ENCODE measurements at places on chromosomes 5 and 9.

- no peak for DNase-seq
Observed at GRCh38 chr9:111294691-111295451, 35.2 kb downstream of the OR2K2 start.

GRCh38 chr9:34163434-34163833 is 15.4 kb upstream of the UBAP1 start:
- no peak for DNase-seq

DNA sequence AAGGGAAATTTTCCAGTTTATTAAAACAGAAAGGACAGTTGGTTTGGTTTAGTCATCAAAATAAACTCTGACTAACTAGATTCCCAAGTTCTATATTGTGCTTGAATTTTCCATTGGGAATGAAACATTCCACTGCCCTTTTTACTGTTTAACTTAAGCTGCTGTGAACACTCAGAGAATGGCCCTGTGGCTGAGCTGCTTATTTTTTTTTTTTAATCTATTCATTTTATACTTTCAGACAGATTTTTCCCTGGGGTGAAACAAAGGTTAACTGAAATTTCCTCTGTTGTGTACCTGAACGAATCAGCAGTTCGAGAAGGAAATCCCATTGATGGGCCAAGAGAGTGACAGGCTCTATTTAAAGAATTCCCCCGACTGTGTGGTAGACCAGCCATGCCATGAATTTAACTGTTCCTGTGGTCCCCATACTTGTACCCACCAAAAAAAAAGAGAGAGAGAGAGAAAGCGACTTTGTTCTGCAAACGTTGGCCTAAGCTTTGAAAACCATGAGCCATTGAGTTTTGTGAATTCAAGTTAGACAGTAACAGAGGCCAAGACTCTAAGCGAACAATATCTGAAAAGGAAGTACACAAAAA is 138.7 kb upstream of the GRHPR start:
- DNase-seq = no peak

- DNase-seq = no peak
Observed at GRCh38 chr5:180335614-180336233, 17.4 kb downstream of the GFPT2 start.

- DNase-seq = no peak
Observed at GRCh38 chr5:73354406-73354805, 94.2 kb downstream of the FOXD1 start.

DNA sequence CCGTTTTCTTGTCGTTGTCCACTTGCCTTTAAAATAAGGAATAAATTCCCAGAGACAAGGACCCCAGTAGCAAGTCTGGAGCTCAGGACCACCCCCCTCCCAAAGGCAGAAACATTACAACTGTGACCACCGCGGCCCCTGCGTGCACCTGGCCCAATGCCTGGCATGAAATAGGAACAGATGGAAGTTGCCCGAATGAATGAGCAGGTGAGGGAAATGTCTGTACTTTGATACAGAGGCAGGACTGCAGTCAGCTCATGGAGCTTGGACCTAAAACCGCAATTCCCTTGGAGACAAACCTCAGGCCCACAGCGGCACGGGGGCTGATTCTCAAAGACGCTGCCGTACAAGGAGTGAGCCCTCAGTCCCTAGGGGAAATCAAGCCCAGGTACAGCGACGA is 55.3 kb upstream of the SARDH start:
- no peak for DNase-seq

DNA sequence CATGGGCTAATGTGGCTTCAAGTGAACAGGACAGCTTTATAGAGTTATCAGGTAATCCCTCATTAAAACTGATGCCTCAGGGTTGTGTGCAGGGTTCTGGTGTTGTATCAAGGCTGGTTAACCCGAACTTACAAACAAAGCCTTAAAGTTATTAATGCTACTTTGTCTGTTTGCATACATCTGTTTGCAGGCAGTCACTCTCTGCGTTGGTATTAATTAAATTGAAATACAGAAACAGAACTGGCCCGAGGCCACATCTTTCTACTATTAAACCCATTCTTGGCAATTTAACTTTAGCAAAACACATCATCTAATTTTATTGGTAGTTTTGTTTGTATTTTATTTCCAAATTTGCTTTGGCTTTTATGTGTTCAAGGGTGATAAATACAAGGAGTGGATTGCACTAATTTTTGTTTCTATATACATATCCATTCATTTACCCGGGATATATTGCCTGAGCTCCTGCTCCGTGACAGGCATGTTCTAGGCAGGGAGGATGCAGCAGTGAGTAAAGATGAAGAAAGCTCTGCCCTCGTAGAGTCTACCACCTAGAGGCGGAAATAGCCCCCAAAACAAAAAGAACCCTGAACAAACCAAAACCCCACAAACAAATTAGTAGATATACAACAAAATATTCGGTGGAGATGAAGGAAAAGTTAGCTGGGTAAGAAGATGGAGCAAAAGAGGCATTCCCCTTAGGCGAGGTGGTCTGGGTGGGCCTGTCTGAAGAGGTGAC is 164.2 kb downstream of the MACROH2A1 start:
- DNase-seq = no peak

DNA sequence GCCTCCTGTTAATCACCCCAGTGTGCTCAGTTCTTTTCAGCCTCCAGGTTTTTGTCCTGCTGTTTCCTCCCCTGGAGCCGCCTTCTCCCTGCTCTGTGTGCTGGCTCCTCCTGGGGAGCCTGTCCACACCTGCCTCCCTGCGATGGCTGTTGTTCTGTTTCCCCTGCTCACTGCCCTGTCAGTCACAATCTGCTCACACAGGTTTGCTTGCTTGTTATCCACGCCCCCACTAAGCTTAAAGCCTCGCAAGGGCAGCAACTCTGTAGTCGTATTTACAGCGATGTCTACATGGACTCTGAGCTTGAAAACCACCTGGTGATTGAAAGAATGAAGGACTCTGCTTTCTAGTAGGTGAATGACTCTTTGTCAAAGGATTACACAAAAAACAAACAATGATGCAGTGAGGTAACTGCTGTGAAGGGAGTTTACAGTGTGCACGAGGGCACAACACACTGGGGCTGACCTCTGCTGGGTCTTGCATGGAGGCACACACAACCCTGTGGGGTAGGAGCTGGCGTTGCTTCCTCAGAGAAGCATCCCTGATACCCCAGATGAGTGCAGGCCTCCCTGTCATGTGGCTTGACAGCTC is 39.6 kb upstream of the TEX48 start:
- no peak for DNase-seq

DNA sequence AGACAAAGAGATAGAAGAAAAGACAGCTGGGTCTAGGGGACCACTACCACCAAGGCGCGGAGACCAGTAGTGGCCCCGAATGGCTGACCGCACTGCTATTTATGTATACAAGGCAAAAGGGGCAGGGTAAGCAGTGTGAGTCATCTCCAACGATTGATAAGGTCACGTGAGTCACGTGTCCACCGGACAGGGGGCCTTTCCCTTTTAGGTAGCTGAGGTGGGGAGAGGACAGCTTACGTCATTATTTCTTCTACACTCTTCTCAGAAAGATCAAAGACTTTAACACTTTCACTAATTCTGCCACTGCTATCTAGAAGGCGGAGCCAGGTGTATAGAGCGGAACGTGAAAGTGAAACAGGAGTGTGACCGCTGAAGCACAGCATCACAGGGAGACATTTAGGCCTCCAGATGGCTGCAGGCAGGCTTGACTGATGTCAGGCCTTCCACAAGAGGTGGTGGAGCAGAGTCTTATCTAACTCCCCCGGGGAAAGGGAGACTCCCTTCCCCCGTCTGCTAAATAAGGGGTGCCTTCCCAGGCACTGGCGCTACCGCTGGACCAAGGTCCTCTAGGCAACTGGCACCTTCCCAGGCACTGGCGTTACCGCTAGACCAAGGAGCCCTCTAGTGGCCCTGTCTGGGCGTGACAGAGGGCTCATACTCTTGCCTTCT is 6.1 kb upstream of the PRR16 start:
- peak; percentile 16 for DNase-seq

- no peak for DNase-seq
Observed at GRCh38 chr9:3756071-3756470, 230.3 kb upstream of the RFX3 start.

DNA sequence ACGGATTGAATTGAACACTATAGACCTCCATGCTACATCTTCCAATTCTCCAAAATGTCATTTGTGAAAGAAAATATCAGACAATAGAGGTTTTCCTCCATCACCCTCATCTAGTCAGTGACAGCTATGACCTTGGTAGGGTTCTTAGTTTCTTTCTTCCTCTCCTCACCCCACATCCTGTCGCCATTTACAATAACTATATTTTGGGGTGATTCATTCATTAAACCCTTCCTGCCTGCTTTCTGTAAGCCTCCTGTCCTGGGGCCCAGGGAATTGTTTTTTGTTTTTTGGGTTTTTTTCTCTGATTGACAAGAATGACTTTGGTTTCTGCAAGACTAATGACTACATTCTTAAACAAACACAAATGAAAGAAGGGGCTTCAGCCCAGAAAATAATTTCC is 82.6 kb downstream of the PRELID2 start:
- no peak for DNase-seq

DNA sequence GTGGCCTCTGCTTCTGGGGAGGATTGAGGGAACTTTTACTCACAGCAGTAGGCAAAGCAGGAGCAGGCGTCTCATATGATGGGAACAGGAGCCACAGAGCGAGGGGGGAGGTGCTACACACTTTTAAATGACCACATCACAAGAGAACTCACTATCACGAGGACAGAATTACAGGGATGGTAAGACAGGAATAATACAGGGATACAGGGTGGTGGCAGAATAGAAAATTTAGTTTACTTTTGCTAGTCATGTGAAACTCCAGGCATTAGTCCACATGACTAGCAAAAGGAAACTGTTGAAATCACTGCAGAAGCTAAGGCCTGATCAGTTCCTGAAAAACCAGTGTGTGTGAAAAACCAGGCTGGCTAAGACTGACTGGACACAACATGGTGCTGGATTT is 382.4 kb downstream of the NNT start:
- no peak for DNase-seq

- no peak for DNase-seq
Observed at GRCh38 chr5:146726020-146726419, 152.5 kb downstream of the PPP2R2B start.

GRCh38 chr9:68949271-68950000 is 64.5 kb downstream of the PRKACG start:
- no peak for DNase-seq

DNA sequence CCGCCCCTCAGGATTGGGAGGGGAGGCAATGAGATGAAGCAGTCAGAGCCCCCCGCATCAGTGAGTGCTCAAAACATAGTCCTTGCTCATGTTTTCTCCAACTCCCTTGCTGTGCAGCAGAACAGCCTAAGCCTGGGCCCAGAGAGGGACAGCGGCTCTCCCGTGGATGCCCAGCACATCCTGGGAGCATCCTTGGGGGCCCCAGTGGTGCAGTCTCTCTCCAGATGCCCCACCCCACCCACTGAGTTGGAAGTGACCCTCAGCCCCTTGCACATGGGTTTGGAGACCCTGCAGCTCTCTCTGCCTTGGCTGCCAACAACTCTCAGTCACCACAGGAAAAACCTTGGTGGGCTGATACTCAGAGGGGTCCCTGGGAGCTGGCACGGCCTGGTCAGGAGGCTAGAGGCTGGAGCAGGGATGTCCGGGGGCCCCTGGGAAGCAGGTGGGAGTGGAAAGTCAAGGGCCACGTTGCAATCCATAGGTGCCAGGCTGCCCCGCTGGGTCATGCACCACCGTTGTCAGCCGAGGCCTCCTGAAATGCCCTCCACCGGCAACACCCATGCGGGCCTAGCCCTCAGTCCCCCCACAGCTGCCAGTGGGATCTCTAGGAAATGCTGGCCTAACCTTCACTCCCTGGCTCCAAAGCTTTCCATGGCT is 242.5 kb downstream of the PBX3 start:
- DNase-seq = no peak

- no peak for DNase-seq
Observed at GRCh38 chr5:73067213-73067612, 53.2 kb upstream of the TMEM171 start.

DNA sequence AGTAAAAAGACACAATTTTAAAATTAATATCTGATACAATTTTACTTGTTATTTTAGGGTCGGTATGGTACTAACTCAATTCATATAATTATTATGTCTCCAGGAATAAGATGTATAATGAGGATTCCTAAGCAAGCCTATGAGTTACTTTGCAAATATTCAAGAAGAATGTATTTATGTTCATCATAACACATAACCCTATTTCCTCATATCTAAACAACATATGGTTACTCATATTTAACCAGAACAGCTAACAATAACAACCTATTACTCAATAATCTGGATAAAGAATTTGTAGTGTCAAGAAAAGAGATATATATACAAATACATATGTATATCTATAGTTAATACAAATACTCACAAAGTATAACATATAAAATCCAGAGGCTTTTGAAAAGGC is 285.9 kb downstream of the ARL15 start:
- DNase-seq = no peak

GRCh38 chr9:128940271-128940921 is 7.0 kb downstream of the DOLK start:
- DNase-seq = no peak

DNA sequence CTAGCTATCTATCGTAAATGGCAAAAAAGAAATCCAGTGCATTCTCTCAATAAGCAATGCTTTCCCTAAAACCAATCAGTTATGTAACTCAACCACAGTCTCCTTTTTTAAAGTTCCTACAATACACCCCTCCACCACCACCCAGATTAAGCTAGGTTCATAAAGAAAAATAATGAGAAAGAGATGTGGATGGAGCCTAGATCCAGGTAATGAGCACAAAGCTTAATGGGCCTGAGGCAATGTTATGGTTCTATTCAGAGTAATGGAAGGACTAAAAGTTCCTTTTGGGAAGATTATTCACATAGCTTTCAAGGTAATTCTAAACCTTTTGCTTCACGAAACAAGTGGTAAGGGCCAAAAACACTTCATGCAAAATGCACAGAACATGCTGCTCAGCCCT is 113.5 kb downstream of the MPDZ start:
- DNase-seq = no peak

GRCh38 chr5:140108093-140109017 is 5.6 kb upstream of the PURA start:
- DNase-seq = no peak

- DNase-seq = no peak
Observed at GRCh38 chr9:116800885-116801284, 113.8 kb downstream of the TRIM32 start.

DNA sequence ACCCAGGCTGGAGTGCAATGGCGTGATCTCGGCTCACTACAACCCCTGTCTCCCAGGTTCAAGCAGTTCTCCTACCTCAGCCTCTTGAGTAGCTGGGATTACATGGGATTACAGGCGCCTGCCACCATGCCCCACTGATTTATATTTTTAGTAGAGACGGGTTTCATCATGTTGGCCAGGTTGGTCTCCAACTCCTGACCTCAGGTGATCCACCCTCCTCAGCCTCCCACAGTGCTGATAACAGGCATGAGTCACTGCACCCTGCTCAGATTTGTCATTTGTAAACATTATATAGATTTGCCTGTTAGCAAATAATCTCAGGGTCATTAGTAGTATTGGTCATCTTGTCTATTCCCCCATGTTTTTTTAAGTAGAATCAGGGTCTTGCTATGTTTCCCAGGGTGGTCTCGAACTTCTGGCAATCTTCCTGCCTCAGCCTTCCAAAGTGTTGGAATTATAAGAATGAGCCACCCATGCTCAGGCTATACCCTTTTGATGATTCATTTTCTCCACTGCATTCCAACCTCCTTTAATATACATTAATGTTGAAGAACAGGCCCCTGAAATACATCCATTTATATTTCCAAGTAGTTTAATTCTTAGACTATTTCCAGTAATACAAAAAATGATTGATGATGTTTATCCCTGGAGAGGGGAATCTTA is 17.3 kb downstream of the CENPH start:
- DNase-seq = no peak

- no peak for DNase-seq
Observed at GRCh38 chr5:116507941-116508655, 66.5 kb downstream of the SEMA6A start.

- DNase-seq = no peak
Observed at GRCh38 chr5:13187186-13187585, 757.3 kb downstream of the DNAH5 start.
